ENCODE measurements at places on chromosomes 7 and 10. TPM values are rescaled to one million over a fixed set of nuclear protein-coding genes. Genes with fewer than 3 reads are reported as not detected.

The LRMDA gene
- 2.4 TPM for total RNA-seq

The ANXA8L1 gene
- not detected for total RNA-seq

The EFCAB10 gene
- not detected for total RNA-seq

The CCDC136 gene
- total RNA-seq: 0.35 TPM

The DGKI gene
- not detected for total RNA-seq

The SLC39A12 gene
- not detected for total RNA-seq

The KMT2E gene
- total RNA-seq: 146 TPM

The SRRM3 gene
- 0.85 TPM for total RNA-seq

The OR2A1 gene
- total RNA-seq: not detected

The TWNK gene
- total RNA-seq: 18.2 TPM

The AEBP1 gene
- 37.1 TPM for total RNA-seq

GRCh38 chr7:139061416-139061815 lies 25.6 kb upstream of the ZC3HAV1L start:
- no peak for DNase-seq

DNA sequence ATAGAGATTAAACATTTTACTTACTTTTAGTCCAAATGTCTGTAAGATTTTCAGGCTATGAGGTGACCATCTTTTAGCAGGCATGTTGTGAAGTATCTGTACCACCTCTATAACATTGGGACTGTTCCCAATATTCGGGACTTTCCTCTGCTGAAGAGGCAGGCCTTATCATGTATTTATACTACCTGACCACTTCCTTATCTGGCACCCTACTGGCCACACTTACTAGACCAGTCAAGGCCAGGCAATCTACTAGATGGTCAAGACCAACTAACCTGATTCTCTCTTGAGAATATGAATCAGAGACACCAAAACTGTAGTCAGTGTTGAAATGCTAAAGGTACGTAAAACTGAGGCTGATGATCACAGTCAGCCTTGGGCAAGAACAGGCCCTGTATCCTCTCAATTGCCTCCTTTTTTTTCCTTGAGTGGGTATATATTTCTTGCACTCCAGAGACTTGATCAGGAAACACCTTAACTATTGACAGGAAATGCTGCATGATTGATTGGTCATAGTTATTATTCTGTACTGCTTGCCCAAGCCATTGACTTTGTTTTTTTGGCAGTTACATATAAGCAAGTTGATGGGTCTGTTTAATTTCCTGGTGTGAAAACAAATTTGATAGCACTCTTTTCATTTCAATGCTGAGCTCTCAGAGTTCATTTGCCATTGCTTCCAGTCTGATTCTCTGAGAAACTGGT lies 5.2 kb upstream of the PRKAR2B start:
- no peak for DNase-seq

GRCh38 chr10:91149550-91149949 lies 70.9 kb upstream of the PCGF5 start:
- no peak for DNase-seq

- no peak for DNase-seq
Measured at GRCh38 chr10:29932991-29933390, 126.4 kb downstream of the JCAD start.

DNA sequence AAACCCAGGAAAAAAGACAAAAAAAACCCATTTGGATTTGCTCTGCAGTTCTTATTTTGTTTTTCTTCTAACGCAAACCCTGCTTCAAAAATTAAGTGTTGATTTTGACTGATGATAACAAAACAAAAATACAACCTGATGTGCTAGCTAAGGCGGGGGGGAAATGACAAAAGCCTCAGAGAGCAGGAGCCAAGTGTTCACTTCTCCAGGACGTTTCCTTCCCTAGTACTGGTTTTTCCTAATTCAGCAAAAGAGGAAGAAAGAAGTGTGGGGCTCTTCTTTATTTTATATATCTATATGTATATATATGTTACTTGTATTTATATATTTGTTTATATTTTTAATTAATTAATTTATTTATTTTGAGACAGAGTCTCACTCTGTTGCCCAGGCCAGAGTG lies 28.0 kb downstream of the SNX10 start:
- DNase-seq: no peak

DNA sequence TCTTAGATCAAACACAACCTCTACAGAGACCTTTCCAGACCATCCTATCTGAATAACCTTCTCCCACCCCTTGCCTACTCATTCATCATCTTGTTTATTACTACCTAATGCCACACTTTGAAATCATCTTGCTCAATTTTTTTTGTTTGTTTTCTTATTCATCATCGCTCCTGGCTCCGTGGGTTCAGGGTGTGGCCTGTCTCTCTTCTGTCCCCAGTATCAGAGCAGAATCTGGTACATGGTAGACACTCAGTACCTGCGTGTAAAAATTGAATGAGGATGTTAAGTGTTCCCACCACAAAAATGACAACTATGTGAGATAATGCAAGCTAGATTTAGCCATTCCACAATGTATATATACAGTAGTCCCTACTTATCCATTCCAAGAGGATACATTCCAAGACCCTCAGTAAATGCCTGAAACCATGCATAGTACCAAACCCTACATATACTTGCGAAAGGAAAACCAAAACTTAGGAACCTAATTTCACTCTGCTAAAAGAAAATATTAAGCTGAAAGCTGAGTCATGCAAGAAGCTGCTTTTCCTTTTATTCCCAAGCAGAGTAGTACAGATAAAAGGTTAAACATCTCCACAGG lies 72.1 kb upstream of the SEC61G start:
- no peak for DNase-seq

GRCh38 chr10:83917537-83918506 lies 221.5 kb upstream of the GHITM start:
- DNase-seq: no peak

- no peak for DNase-seq
Measured at GRCh38 chr10:96357038-96357620, 1.7 kb downstream of the OPALIN start.

DNA sequence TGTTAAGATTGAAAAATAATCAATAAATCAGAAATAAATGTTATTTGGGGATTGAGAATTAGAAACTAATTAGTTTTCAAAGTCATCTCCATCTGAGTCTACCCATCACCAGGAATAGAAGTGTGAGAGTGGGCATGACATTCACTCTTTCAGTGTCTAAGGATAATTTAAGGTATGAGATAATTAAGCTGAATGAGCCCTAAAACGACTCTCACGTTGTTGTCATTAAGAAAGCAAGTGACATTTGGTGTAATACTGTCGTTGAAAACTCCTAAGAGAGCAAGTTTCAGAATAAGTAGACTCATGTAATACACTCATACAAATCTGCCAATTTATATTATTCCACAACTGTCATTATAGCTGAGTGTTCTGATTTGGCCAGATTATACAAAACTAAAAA lies 7.1 kb downstream of the AGMO start:
- no peak for DNase-seq

DNA sequence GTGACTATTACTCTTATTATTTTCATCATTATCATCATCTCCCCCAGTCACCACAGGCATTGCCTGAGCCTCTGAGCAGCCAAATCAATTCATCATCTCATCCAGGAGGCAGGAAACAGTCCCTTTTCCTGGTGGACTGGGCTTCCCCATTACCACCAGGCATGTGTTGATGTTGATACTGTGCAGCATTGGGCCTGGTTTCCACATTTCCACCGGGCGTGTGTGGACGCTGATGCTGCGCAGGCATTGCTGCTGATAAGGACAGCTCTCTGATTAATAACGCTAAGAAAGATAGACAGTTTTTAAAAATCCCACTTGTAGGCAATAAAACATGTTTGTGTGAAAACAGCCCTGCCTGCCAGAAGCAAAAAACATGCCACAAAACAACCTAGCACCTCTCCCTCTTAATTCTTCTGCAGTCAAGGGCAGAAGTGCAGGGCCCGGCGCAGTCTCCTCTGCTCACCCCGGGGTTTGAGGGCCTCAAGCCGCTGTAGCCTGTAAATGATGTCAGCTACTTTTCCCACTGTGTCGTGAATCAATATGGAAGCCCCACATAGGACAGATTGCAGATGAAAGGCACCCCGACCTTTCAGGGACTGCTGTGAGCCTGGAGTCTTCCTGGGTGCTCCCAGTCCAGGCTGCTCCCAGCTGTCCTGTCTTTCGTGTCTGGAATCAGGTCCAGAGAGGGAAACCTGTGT lies 216.0 kb downstream of the WDR37 start:
- no peak for DNase-seq

- no peak for DNase-seq
Measured at GRCh38 chr10:79168210-79168609, 99.4 kb downstream of the ZMIZ1 start.

DNA sequence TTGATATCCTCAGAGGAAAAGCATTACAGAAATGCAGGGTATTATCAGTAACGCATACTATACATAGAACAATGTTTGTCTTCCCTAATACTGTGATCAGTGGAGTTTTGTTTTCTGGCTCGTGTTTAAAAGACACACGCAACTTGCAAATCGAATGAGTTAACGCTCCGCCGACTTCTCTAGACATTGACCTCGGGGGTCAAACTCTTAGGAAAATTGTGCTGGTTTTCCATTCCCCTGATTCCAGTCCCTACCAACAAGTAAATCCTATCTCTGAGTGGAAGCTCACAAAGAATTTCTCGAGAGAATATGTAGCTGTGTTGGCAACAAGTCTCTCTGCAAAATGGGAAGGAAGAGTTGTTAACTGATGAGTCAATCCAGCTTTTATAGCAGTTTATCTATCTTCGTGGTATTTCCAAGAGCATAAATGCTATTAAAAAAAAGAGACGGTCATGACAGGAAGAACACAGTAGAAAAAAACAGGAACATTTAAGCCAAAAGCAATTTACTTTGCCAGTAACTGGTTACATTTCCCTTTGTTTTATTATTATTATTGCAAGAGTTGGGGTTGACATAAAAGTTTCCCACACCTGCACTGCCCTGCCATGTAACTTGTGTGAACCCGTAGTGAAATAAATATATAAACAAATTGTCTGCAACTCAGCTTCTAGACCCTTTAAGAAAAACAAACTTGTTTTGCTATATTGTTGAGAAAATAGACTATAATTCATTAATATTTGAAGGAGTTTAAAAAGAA lies 144.4 kb downstream of the ARID5B start:
- DNase-seq: no peak

GRCh38 chr10:84191106-84191505 lies 3.2 kb upstream of the CDHR1 start:
- DNase-seq: no peak

DNA sequence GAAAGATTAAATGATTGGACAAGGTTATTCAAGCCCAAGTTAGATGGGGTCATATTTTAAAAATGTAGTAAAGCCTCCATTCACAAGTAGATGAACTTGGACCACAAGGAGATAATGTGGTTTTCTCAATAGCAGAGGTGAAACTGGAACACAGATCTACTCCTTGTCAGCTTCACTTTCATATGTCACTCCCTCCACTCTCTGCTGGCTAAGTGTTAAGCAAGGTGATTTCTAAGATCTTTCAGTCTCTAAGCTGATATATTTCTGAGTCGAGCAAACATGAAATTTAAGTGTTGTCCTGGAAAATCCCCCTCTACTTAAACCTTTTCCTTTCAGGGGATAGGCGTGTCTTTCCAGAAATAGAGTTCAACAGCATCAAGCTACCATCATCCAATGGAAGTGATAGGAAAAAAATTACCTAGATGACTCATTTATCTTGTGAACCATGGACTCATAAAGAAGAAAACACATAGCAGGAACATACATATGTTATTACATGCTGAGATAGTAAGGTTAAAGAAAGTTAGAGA lies 275.0 kb downstream of the PTEN start:
- DNase-seq: no peak

GRCh38 chr7:114048386-114049235 lies 129.8 kb upstream of the PPP1R3A start:
- no peak for DNase-seq

- no peak for DNase-seq
Measured at GRCh38 chr10:52720018-52720417, 52.6 kb downstream of the MBL2 start.

GRCh38 chr7:102258749-102259107 lies 27.9 kb upstream of the SH2B2 start:
- DNase-seq: no peak

- no peak for DNase-seq
Measured at GRCh38 chr7:26279405-26279804, 12.3 kb upstream of the SNX10 start.

- DNase-seq: no peak
Measured at GRCh38 chr7:24441314-24442027, 131.8 kb upstream of the PALS2 start.

DNA sequence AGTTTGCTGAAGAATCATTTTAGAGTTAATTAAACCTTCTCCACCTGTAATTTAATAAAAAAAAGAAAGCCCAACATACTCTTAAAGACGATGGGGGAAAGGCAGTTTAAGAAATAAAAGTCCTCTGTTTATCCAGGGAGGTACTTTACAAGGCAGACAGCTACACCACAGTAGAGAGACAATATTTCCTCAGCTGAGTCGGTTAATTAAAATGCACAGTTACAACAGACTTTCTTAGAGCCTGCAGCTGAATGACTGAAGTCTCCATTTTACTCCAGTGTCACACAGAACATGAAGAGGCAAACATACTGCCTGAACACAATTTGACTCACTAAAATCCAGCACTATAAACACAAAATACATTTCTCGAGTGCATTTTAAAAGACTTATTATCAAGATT lies 15.1 kb downstream of the LRRTM3 start:
- DNase-seq: no peak

DNA sequence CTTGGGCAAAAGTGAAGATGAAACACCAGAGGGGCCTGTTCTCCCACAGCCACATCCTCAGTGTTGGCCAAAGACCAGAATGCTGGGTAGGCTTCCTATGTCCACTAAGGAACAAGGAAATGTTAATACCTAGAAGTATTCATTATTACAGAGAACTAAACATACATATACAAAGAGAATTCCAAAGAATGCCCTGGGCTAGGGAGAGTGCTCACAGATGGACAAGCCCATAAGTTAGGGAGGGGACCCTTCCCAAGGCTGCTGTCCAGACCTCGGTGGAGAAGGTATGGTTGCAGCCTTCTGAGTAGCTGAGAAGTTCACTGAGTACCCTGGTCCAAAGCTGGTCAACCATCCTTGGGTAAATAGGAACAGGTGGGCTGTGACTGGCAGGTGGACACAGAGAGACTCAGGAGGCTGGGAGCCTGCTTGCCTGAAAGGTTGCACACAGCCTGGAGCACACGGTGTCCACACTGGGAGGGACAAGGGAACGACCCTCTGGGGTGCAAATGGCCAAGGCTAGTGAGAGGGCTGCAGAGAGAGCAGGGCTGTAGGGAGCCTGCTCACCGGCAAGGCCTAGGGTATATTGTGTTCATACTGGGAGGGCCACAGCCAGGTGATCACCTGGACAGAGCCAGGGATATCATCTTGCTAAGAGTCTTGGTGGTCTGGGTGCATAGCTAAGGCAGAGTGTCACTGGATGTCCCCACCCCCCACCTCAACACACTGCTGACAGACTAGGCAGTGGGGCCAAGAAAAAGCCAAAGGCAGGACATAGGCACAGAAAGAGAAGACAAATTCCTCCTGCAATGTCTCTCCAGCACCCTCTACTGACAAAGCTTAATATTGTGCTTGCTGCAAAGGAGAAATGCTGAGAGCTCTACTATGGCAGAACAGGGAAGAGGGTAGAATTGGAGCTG lies 40.3 kb downstream of the CPVL start:
- no peak for DNase-seq
